H9 (cell line): ENCODE measurements at places on chromosomes 3 and 15. TPM values are rescaled to one million over a fixed set of nuclear protein-coding genes. Genes with fewer than 3 reads are reported as not detected.

GRCh38 chr3:67685499-67685898 lies 31.1 kb upstream of the SUCLG2 start:
- DNase-seq, result no peak

GRCh38 chr3:73855813-73856212 lies 231.1 kb upstream of the PDZRN3 start:
- no peak for DNase-seq

TP63 gene
- not detected in 2 replicates for total RNA-seq

DNA sequence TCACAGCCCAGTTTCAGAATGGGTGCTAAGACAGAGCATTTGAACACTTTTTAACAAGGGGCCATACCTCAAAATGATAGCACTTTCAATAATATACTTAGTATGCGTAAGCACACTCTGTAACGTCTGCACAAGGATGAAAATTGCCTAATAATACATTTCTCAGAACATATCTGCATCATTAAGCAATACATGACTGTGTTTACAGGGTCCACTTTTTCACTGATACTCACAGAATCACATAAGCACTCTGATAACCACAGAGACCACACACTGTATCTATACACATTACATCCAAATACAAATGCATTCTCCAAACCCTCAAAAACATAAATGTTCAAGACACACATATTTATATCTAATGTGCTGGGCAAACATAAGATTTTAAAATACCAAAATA lies 79.8 kb downstream of the NR1I2 start:
- no peak for DNase-seq

SLC51B gene
- not detected in 2 replicates for total RNA-seq

DNA sequence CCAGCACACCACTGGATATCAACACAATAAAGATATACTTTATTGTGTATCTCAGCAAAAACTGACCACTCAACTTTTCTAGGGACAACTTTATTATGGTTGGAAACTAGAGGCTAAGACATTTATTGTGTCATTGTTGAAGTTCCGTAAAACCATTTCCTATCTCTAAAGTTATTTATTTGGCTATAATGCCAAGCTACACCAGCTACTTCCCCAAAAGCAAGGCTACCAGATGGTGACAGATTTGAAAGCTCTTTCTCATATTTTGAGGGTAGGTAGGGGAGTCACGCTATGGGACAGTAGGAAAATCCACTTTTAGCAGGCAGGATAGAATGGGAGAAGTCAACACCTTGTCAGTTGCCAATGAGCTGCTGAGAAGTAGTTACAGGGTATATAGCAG lies 834.6 kb upstream of the CFAP20DC start:
- DNase-seq, result no peak

DNA sequence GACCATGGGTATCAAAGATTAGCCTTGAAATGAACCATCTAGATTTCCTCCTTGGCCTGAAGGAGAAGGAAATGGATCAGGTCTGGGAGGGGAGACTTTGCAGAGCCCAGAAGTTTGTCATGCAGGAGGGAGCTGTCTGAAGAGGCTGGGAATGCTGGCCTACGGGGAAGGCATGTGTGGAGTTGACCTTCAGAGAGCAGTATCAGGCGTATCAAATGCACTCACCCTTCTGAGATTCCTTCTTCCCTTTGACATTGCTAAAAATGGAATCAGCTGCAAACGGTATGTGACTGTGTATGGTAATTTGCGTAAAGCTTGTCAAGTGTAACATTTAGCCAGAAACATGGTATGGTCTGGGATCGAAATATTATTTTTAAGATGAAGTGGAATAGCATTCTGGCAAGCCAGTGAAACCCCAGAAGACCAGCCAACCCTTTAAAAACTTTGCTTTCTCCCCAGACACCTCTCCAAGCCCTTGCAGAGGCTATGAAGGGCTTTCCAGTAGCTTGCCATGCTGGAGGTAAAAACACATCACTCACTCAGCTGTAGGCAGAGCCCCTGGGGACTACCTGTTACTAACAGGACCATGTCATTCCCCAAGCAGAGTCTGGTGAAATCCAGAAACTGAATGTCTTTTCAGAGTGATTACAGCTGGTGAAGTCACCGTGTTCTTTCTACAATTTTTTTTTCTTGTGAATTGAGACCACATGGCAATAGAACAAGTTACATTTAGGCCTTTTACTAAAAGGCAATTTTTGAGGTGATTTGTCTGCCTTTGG lies 174.7 kb upstream of the SLC24A5 start:
- no peak for DNase-seq

- peak; percentile 69 for DNase-seq
Observed at GRCh38 chr3:134640872-134641470, 9.9 kb downstream of the KY start.

- no peak for DNase-seq
Observed at GRCh38 chr3:158430968-158431367, 140.0 kb upstream of the MLF1 start.

DNA sequence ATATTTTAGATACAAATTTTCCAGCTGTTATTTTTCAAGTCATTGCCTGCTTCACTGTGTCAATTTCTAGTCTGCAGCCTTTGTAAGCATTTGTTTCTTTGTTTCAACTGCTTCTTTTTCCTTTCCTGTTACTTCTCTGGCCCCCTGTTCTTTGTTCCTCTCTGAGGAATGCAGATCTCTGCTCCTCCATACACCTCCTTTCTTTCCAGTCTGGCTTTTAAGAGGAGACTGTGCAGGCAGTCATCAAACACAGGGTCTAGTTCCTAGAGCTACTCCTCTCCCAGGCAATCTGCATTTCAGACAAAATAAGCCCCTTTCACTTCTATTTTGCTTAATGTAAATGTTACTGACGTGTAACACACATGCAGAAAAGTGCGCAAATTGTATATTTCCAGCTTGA lies 502.9 kb downstream of the PDCD6IP start:
- no peak for DNase-seq

TMEM207 gene
- not detected in 2 replicates for total RNA-seq

GRCh38 chr3:43144761-43145490 lies 39.0 kb upstream of the POMGNT2 start:
- no peak for DNase-seq

DNA sequence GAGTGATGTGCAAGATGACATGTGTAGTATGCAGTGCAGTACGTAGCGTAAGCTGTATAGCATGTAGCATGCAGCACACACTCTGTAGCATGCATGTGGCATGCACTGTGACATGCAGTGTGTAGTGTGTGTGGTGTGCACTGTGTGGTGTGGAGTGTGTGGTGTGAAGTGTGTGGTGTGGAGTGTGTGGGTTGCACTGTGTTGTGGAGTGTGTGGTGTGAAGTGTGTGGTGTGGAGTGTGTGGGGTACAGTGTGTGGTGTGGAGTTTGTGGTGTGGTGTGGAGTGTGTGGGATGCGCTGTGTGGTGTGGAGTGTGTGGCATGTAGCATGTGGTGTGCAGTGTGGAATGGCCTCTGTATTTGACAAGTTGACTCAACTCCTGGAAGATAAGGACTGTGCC lies 39.2 kb downstream of the ROPN1B start:
- no peak for DNase-seq

DNA sequence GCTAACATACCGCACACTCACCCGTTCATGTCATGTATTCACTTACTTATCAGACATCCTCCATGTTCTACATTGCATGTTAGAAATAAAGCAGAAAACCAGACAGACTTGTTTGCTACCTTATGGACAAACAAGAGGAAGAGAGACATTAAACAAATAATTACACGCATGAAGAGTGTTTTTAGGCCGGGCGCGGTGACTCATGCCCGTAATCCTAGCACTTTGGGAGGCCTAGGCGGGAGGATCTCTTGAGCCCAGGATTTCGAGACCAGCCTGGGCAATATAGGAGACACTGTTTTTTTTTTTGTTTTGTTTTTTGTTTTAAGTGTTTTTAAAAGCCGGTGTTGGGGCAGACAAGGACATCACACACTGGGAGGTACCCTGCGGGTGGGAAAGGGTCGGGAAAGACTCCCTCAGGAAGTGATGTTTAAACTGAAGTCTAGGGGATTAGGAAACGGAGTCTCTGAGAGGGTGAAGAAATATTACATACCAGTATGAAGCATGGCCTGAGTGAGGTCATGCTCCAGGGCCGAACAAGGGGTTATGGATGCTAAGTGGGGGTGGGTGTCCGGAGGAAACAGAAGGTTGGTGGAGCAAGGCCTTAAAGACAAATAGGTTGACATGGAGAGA lies 2.1 kb upstream of the USP3 start:
- DNase-seq, result no peak

DPPA2 gene
- total RNA-seq, result 3.1 and 3.2 TPM in 2 replicates

DNA sequence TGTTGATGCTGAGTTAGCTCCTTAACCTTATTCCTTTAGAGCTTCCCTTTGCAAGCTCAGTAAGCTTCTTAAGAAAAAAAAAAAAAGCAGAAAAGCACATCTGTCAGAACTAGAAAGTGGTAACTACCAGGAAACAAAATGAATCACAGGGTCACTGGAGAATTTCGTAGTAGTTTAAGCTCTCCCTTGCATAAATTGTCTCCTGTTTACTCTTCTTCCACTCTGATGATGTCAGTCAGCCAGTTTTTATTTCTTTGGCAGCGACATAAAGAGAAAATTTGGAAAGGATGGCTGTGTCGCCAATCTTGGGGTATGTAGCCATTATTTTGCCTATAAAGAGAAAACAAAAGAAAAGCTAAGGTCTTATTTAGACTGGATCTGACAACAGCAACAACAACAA lies 3.2 kb upstream of the GABRR3 start:
- no peak for DNase-seq

DNA sequence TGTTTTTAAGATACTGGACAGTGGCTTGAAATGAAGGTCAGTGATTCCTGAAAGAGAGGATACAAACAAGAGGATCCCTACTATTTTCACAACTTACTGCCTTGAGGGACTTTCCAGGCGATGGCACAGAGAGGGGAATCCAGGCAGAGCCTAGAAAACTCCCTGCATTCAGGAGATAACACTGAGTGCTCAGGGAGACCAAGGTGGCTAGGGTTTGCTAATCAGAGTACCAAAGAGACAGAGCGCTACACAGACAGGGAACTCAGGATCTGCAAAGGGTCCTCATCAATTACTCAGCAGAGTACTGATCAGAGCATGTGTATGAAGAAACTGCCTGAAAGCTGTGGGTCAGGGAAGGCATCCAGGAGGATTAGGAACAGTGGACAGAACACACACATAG lies 11.7 kb upstream of the MRPS22 start:
- peak; percentile 9 for DNase-seq

STARD9 gene
- total RNA-seq, result 5.1 and 6.9 TPM in 2 replicates

GRCh38 chr3:188170461-188171459 lies 16.8 kb downstream of the LPP start:
- no peak for DNase-seq
